GM10248 (cell line): ENCODE measurements at places on chromosomes 3 and 15.

DNA sequence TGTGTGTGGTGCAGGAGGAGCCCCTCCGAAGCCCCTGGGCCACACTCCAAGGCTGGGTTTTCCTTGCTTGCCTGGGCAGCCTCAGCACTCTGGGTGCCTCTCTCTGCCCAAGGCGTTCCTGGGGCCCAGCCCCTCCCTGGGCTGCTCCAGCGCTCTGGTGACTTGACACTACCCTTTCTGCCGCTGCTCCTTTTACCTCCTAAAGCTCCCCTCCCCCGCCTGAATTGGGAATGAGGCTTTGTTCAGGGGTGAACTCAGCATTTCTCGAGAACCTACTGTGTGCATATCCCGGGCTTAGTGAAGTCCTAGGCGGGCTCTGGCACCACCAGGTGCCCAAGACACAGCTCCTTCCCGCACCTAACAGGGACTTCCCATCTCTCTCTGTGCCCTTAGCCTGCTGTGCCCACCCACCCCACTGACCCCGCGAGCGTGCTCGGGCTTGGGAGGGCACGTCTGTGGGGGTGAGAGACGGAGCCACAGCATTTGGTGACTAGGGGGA is 1.2 kb upstream of the BAHD1 start:
- no peak for DNase-seq

GRCh38 chr3:22980346-22980745 is 222.8 kb upstream of the UBE2E2 start:
- DNase-seq: no peak

DNA sequence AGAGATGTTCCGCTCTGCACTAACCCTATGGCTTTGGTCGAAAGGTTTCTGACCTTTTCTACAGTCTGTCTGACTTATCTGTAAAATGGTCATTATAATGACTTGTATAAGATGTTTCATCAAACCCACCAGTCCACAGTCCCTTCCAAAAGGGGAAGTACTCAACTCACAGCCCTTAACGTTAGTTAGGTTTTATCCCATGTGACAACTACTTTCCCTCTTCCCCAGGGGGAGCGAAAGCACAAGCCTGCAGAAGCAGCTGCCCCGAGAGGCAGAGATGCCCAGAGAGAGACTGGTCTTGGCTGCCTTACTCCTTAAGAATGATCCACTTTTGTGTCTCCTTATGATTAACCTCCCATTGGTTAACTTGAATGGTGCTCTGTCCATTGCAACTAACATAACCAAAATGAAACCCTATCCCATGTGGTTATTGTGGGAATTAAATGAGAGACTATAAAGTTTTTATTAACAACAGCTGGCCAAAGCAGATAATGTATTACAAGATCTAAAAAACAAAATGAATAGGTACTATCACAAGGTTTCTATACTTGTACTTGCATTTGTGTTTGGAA is 6.4 kb downstream of the ASTE1 start:
- DNase-seq: no peak

DNA sequence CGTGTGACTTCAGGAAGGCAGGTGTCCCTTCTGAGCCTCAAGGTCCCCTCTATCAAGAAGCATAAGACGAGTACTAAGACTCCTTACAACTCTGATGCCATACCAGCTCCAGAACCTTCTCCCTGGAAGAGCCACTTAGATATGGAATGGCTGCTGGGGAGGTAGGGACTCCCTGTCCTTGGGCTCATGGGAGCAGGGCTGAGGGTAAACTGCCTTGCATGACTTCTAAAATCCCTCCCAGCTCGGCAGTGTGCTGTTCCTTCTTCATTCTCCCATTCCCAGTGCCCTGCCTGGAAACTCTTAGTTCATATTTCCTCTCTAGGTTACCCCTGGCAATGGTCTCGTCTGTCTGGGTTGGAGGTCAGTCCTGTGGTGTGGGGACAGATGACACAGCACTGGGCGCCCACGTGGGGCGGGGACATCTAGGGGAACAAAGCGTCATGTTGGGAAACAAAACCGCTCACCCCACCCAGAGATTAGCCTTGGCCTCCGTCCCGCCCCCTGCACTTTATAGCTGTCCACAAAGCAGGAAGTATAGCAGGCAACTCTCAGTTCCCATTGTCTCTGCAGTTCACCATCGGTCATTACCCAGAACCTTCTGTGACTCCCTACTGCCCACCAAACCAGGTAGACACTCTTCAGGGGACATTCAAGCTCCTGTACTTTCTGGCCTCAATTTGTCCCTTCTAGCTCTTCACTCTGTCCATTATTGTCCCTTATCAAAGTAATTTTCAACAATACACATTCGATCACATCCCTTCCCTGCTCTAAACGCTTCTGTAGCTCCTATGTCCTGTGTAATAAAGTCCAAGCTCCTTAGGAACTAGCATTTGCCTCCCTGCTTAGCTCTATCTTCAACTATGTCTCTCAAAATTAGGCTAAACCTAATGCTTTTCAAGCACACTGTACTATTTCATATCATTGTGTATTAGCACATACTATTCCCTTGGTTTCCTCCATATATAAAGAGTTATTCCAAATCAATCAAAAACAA is 73.8 kb downstream of the IQSEC1 start:
- DNase-seq: peak; percentile 78

GRCh38 chr15:57655809-57656208 is 50.7 kb upstream of the POLR2M start:
- DNase-seq: no peak

- DNase-seq: no peak
These were observed 110.1 kb upstream of the ABHD17C start for GRCh38 chr15:80584973-80585525.

- no peak for DNase-seq
These were observed 13.3 kb downstream of the CAV3 start for GRCh38 chr3:8746780-8747345.
